ENCODE measurements at places on chromosomes 1 and 21.

GRCh38 chr1:5651027-5651410 lies 341.2 kb downstream of the NPHP4 start:
- no peak for DNase-seq

DNA sequence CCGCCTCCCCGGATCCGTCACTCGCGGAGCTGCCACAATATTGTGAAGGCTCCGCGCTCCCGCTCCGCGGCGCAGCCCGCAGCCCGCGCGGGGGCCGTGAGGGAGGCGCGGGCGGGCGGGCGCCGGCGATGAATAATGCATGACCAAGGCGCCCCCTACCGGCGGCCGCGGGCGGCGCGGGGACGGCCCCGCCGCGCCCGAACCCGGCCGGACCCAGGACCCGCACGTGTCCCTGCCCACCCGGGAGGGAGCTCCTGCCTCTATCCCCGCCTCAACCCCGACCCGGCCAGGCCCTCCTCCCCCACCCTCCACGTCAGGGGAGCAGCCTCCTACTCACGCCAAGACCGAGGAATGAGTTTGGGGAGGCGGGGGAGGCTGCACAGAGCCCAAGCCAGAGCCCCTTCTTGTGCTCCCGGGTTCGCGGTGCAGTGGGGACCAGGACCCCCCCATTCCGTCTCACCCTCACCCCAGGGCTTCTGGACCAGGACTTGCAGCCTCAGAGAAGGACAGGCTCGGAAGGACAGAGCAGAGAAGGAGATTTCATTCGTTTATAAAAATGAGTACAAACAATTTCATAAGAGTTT lies 70.8 kb upstream of the CASZ1 start:
- peak; percentile 3 for DNase-seq

GRCh38 chr1:39453603-39454002 lies 37.8 kb upstream of the BMP8A start:
- peak; percentile 81 for DNase-seq

DNA sequence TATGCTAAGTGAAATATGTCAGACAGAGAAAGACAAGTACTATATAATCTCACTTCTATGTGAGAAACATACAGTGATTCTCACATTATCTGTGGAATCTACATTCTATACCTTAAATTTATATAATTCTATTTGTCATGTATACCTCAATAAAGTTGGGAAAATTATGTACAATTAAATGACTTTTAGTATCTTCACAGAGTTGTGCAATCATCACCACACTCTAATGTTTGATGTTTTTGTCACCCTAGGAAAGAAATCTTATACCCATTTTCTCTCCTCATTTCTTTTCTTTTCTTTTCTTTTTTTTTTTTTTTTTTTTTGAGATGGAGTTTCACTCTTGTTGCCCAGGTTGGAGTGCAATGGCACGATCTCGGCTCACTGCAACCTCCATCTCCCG lies 37.0 kb upstream of the TINAGL1 start:
- DNase-seq: no peak

GRCh38 chr1:164673584-164674214 lies 114.7 kb downstream of the PBX1 start:
- peak; percentile 2 for DNase-seq

- peak; percentile 34 for DNase-seq
These were observed 37.9 kb upstream of the MGST3 start for GRCh38 chr1:165592945-165593823.

GRCh38 chr21:25094695-25095094 lies 512.6 kb downstream of the MRPL39 start:
- no peak for DNase-seq

DNA sequence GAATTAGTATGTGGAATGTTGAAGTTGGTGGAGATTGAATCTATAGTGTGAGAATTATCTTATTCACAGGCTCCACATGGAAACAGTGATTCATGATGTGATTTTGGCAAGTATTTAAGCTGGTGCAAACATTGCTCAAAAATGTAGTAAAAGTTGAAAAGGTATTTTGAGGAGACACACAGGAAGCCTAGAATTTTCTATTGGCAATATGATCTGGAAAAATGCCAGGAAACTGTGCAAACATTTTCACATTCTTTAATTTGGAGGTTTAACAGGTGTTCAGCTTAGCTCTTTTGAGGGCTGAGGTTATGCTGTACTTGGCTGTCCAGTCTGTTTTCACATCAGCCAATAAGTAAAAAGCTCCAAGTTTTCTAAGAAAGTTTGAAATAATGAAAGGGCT lies 327.3 kb downstream of the RWDD3 start:
- DNase-seq: no peak

- DNase-seq: no peak
These were observed 14.4 kb downstream of the LMNA start for GRCh38 chr1:156128654-156129597.

GRCh38 chr21:31872452-31873274 lies at the start of gene HUNK:
HUNK (plus strand) TSS chr21:31873020; CDS start chr21:31873675, 655 bp downstream.
- no peak for DNase-seq

GRCh38 chr1:214492401-214493075 lies 58.9 kb downstream of the PTPN14 start:
- DNase-seq: peak; percentile 32

- DNase-seq: no peak
These were observed at the start of gene COL9A2 for GRCh38 chr1:40316595-40317393. COL9A2 (minus strand) TSS chr1:40317286; CDS start chr1:40317197, 89 bp downstream.

DNA sequence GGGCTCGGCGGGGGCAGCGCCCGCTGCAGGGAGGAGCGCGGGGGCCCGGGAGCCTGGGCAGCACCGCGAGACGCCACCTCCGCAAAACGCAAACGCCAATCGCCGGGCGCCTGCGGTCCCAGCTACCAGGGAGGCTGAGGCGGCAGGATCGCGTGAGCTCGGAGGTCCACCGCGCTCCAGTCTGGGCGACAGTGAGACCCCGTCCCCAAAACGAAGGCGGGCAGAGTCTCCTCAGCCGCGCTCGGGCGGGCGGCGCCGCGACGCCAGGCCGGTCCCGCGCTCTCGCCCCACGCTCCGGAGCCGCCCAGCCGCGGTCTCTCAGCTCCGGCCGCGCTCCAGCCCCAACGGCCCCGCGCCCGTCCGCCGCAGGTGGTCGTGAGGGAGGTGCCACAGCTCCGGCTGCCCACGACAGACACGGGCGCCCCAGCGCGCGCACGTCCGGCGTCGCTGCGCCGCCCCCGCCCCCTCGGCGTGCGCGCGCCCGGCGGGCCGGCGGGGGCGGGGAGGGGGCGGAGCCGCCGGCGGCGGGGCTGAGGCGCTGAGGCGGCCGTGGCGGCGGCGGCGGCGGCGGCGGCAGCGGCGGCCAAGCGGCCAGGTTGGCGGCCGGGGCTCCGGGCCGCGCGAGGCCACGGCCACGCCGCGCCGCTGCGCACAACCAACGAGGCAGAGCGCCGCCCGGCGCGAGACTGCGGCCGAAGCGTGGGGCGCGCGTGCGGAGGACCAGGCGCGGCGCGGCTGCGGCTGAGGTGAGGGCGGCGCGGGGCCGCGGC lies at the start of gene ADARB1:
Gene ADARB1 (plus strand): TSS at position 533 of the 770 bp plus-strand sequence. CDS start 97,077 bp downstream, outside the sequence.
- DNase-seq: peak; percentile 61

DNA sequence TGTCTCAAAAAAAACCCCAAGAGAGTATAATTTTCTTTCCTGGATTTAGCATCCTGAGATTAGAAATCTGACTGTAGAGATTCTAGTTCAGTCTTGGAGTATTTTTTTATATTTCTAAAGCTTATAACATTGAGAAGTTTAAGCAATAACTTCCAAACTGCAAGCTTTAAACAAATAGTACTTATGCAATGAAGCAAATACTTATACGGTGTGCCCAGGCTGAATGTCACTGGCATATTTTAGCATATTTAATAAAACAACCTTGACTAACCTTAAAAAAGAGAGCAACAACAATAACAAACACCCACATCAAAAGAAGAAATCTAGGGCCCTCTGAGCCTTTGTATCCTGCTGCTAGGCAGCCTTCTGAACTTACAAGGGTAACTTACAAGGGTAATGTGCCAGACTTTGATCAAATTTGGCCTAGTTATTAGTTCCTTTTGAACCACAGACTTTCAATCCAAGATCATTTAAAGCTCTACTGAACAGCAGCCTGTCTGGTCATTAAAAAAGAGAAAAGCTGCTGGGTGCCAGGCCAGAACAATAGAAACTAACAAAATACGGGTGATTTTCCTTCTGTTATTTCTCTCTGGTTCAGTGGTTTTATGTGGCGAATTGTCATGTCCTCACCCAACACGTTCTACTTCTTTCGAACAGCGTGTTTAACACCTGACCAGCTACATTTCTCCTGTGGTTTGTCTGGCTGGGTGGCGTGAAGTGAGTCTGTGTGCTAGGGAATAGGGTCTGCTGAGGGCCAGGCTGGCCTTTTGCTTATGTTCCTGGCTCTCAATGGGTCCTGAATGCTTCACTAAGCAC lies 16.2 kb downstream of the MTOR start:
- DNase-seq: no peak

- no peak for DNase-seq
These were observed 24.7 kb downstream of the ZYG11A start for GRCh38 chr1:52867087-52867863.

- DNase-seq: no peak
These were observed 32.7 kb upstream of the DHCR24 start for GRCh38 chr1:54919367-54920359.

DNA sequence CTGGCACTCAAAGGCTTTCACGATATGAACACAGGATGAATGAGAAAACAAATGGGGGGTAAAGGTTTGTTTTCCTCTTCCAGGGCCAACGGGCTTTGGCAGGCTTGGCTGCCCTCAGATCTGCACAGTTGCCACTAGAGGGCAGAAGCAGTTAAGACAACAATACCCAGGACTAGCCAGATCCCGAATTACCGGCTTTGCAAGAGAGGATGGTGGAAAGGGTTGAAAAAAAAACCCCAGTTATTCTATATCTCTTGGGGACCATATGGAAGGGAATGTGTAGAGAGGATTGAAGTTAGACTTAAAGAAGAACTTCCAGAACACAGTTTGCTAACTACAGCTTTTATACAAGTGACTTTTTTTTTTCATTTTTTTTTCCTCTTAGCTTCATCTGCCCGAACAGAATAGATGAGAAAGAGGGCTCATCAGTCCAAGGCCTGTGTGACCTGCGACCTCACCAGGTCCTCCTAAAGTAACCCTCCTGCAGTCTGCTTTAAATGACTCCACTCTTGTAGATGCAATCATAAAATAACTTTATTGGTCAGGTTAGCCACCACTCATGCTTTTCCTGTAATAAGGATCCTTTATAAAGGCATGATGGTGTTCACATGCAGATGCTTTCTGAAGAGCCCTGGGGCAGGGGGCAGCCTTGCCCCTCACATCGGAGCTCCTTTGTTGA lies 10.7 kb downstream of the FMOD start:
- peak; percentile 65 for DNase-seq

- DNase-seq: no peak
These were observed 6.1 kb downstream of the C1orf21 start for GRCh38 chr1:184392779-184393522.

GRCh38 chr21:28547766-28548165 lies 444.9 kb downstream of the LTN1 start:
- DNase-seq: no peak

DNA sequence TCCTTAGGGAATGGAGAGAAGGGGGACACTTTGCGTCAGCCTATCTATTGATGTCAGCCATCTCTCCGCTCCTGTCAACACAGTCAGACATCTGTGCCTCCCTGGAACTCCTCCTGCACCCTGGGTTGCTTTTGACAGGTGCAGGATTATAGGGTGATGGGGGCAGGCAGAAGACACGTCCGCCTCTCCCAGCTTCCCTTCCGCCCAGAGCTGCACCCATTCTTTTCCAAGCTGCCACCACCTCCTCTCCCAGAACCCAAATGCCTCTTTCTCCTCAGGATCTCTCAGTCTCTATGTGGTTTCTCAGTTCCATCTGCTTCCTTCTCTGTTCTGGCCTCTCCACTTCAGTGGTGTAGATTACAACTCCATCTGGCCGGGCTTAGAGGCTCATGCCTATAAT lies 17.1 kb upstream of the KIF1B start:
- DNase-seq: no peak

DNA sequence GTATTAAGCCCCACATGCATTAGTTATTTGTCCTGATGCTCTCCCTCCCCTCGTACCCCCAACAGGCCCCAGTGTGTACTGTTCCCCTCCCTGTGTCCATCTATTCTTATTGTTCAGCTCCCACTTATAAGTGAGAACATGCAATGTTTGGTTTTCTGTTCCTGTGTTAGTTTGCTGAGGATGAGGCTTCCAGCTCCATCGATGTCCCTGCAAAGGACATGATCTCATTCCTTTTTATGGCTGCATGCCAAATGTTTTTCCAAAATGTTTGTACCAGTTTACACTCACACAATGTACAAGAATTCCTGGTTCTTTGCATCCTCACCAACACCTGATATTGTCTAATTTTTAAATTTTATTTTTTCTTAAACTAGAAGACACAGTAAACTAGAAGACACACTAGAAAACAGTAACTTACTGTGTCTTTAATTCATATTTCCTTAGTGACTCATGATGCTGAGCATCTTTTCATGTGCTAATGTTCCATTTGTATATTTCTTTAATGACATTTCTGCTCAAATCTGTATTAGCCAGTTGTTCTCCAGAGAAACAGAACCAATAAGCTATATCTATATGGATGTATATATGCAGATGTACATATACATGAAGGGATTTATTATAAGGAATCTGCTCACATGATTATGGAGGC lies 19.4 kb upstream of the USP1 start:
- DNase-seq: no peak

DNA sequence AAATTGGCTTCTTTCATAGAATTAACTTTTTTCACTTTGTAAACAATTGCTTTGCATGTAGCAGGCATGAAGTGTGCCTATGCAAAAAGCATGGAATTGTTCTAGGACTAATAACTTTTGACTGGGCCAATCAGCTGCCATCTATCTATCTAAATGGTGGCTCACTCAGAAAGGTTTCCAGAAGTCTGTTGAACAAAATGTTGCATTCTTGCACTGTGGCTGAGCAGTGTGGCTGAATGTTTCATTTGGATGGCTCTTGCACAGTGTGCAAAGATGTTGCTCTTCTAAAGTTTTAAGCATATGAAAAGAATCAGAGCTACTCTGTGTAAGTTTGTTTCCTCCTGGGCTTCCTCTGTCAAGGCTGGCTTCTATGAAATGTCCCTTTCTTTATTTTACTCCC lies 213.5 kb downstream of the KCTD3 start:
- no peak for DNase-seq

Measured in HCEC 1CT (cell line).